ENCODE measurements at places on chromosomes 6 and 20.

DNA sequence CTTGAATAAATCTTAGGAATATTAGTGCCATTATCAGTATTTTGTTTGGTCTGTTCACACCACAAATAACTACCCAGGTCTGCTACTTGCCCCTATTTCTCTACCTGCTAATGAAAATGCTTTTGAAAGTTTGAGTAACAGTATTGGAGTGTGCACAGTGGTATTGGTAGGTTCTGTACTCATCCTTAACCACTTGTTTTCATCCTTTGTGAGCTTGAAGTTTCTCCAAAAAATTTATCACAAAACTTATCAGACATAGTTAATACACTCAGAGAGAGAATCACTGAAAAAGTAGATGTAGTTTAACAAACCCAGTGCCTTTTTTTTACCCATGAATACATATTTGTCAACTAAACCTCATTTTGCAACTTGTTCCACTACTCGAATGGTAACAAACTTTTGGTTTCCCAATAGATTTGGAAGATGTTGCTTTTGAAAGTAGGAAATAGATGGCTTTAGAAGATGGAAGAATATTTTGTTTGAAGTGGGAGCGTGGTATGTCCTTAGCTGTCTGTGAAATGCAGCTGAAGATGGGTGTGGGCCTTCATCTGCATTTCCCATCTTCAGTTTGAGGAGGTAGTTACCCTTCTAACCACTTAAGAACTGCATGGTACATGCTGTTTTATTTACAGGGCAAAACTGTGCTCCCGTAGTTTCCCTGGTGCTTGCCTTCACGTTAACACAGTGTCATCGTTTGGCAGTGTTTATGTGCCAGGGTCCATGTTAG is 9.0 kb downstream of the PTPN1 start:
- DNase-seq, result no peak

GRCh38 chr20:21090721-21091120 is 15.4 kb downstream of the LINC00237 start:
- no peak for DNase-seq

- DNase-seq, result no peak
These were observed 34.2 kb downstream of the ZNF391 start for GRCh38 chr6:27422651-27423332.

DNA sequence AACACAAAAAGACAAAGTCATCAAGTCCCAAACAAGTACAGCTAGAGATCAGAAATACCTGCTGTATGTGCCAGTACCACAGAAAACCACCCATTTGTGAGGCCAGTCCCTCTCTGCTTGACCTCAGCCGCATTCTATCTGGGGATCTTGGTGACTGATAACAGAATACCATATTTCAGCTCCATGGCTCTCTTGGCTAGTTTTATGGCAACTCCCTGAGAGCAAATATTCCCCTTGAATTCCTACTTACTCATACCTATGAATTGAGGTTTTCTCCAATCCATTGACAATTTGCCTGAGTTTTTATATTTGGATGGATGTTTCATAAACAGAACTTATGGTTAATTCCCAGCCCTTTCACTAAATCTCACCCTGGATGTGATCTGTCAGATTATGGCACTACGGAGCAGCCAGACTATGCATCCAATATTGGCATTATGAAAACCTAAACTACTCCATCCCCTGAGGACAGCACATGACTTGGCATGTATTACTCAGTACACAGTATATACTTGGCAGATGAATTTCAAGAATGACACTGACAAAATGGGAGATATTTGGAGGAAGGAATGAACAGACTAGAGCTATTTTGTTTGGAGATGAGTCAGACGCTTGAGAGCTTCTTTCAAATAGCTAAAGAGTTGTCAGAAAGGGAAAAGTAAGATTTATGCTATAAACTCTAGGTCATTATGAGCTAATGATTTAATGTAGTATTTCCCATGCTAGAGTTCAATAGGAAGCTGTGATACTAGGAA is 95.7 kb downstream of the PRDM1 start:
- no peak for DNase-seq

DNA sequence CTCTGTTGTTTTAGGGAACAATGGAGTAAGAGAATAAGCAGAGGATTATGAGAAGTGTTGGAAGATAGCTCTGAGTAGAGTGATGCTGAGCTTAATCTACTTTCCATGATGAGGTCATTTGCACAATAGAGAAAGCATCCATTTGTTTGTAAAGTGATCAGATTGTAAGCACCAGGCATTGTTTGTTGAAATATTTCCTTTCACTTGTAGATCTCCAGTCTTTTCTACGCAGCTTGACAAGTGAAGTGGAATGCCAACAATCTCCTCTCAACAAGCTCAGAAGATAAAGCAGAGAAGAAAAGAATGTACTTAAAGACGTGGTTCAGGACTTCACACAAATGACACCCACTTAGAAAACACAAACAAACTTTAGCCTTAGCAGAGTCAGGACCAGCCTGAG is 80.1 kb upstream of the MARCKS start:
- DNase-seq, result no peak

DNA sequence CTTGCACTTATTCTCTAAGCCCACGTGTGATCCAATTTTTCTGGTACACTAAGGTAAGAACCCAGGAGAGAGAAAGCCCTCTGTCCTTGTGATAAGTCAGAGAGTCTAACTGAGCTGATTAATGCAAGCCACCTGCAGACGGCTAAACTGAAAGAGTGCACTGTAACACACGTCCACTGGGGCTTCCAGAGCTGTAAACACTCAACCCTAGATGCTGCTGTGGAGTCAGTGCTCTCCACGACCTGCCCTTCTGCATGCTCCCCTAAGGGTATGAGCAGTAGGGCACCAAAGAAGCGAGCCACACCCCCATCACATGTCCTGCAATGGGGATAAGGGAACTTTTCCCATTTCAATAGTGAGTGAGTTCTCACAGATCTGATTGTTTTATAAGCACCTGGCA is 55.7 kb downstream of the TXLNB start:
- DNase-seq, result no peak

DNA sequence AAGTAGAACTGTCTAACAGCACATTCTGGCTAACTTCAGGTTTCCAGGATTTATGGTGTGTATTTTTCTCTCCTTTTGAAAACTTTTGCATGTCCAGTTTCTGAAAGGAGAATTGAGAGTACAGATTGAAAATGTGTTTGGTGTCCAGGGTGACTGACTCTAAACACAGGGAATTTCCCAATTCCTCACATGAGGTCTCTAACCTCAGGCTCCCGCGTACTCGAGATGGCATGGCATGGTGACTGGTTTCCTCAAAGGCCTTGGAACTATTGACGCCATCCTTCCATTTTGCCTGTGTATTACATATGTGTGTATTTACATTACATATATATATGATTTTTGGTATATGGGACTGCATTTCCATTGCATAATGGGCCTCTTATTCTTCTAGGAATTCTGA is 52.5 kb downstream of the PRND start:
- no peak for DNase-seq

DNA sequence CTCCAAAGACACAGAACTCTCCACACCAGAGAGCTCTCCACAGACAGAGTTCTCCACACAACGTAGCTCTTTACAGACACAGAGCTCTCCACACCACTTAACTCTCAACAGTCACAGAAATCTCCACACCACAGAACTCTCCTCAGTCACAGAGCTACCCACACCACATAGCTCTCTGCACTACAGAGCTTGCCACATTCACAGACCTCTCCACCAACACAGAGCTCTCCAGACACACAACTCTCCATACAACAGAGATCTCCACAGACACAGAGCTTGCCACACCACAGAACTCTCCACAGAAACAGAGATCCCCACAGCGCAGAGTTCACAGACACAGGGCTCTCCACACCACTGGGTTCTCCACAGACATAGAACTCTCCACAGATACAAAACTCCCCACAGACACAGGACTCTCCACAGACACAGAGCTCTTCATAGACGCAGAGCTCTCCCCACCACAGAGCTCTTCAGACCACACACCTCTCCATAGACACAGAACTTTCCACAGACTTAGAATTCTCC is 52.5 kb downstream of the ERMARD start:
- no peak for DNase-seq

DNA sequence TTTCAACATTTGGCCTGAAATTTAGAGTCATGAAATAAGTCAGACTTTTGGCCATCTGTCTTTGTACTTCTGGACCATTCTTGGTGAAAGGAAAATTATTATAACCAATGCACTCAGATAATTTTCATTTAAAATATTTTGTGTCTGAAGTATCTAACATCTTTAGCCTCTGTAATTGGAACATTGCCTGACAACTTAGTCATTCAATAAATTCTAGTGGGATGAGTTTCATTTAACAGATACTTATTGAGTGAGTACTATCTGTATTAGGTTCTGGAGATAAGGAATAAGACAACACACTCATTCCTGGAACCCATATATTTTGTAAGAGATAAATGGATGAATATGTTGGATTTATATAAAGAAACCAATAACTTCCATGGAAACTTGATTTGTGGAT is 536.0 kb downstream of the BCKDHB start:
- DNase-seq, result no peak

- no peak for DNase-seq
These were observed 8.8 kb upstream of the BPHL start for GRCh38 chr6:3109761-3110160.

- DNase-seq, result no peak
These were observed 14.4 kb downstream of the CCDC167 start for GRCh38 chr6:37485291-37485702.

- no peak for DNase-seq
These were observed 4.2 kb upstream of the NCR3 start for GRCh38 chr6:31597006-31597405.

DNA sequence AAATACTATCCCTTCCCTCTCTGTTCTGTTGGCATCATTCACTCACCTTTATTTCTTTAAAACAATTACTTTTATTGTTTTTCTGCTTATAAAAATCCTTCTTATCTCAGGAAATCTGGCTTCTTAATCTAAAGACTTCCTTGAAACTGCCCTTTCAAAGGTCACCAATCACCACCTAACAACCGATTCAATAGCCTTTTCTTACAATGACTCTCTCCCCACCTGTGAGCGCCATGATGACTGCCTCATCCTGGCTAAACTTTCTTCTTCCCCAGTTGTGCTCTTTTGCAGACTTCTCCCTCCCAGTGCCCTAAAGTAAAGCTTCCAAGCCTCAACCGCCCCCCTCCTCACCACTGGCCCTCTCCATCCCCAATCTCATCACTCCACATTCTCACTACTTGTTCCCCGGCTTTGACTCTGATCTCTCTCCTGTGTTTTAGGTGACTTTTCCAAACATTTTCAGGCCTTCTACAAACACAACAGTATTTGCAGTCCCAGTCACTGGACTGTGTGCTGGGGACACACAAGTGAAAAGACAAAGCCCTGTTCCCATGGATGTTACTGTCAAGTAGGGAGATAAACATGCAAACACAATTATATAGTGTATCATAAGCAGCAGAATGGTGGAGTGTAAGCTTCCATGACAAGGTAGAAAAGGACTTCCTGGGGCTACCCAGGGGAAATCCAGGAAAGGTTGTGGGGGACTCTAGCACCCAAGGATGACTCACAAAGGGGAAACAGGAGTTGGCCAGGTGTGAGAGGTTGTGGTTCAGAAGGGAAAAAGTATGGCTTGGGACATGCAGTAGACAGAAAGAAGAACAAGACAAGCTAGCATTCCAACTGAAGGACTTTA is 12.8 kb downstream of the NHSL1 start:
- DNase-seq, result no peak

- no peak for DNase-seq
These were observed 1.4 kb upstream of the LRRN4 start for GRCh38 chr20:6055161-6055783.

DNA sequence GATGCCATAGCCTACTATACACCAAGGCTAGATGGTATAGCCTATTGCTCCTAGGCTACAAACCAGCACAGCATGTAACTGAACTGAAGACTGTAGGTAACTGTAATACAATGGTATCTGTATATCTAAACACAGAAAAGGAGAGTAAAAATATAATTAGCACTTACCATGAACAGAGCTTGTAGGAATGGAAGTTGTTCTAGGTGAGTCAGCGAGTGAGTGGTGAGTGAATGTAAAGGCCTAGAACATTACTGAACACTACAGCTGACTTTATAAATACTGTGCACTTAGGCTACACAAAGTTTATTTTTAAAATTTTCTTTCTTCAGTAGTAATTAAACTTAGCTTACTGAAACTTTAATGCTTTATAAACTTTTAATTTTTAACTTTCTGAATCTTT is 129.5 kb downstream of the BTBD9 start:
- no peak for DNase-seq

GRCh38 chr6:34374069-34374468 is 18.4 kb downstream of the NUDT3 start:
- DNase-seq, result no peak

DNA sequence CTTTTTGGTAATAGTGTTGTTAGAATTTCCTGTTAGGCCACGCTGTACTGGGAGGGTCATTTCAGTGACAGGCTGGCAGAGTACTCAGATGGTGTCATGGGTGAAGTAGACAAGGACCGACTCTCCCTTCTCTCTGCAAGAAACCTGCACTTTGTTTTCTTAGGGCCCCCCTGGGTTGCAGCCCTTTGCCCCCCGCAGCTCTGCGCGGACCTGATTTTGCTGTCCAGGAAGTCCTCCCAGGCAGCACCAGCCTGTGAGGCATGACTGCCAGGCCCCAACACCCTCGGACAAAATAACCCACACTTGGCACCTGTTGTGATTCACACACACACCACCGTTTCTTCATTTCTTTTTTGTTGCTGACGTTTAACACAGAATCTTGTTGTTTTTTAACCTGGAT is 21.8 kb upstream of the CLDN20 start:
- no peak for DNase-seq

DNA sequence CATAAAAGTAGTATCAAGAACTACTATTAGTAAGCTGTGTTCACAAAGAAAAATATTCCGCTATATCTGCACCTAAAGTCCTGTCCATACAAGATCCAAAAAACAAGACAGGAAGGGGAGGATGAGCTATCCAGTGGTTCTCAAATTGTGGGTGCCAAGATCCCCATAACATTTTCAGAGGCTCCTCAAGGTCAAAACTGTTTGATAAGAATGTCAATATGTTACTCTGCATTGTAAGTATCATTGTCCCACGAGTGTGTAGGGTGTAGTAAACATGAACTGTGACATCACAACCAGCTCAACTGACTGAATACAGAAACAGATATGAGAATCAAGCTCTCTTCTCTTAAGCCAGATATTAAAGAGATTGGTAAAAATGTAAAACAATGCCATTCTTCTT is 81.9 kb upstream of the HIVEP1 start:
- no peak for DNase-seq

DNA sequence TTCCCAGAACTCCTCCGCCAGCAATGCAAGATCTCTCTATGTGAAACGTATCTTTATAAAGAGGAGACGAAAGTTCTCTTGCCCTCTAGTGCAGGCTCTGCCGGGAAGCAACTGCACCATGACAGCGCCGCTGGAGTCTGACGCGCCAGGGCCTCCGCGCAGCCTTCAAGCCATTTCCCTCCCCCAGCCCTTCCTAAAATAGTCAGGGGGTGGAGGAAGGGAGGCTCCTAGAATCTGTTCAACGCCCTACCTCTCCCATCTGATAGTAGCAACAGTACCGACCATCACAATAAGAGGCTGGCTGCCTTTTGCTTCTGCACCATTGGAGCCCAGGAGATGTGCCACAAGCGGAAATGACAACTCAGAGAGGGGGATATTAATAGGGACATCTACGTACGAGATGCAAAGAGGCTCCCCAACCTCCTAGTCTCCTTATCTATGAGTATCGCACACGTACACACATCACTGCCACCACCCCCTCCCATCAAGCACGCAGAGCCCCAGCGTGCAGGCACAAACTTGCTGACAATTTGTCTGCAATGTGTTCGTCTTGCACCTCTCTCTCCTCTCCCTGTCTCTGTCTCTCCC is 1.0 kb downstream of the SYNE1 start:
- no peak for DNase-seq

- DNase-seq, result no peak
These were observed 38.4 kb downstream of the ZMYND8 start for GRCh38 chr20:47318027-47318585.
